ENCODE measurements at places on chromosomes 3 and 15. TPM values are rescaled to one million over a fixed set of nuclear protein-coding genes. Genes with fewer than 3 reads are reported as not detected.

The EIF1B gene
- total RNA-seq: 37.5 TPM

The SPSB4 gene
- not detected for total RNA-seq

The EIF4G1 gene
- 300 TPM for total RNA-seq

The CHRFAM7A gene
- not detected for total RNA-seq

The NLGN1 gene
- not detected for total RNA-seq

The STRA6 gene
- not detected for total RNA-seq

The SHC4 gene
- total RNA-seq: 0.46 TPM

The LNP1 gene
- total RNA-seq: 0.72 TPM

The SI gene
- total RNA-seq: not detected

The ANKRD34C gene
- total RNA-seq: not detected

The TEX55 gene
- total RNA-seq: not detected

The CPLX3 gene
- 0.12 TPM for total RNA-seq

The DNAH12 gene
- 0.06 TPM for total RNA-seq

The SCN11A gene
- total RNA-seq: 0.02 TPM

The DUOX1 gene
- total RNA-seq: not detected

The NCEH1 gene
- 6.8 TPM for total RNA-seq

The SLC24A5 gene
- not detected for total RNA-seq

The SENP5 gene
- 32.4 TPM for total RNA-seq

Measured in activated CD4-positive, alpha-beta T cell treated with anti-CD3 and anti-CD28 coated beads, Interleukin-2, amount 10 ng/mL, durations not matched to agents 7 days and 5 days (primary cell).